ENCODE measurements at places on chromosomes 12 and 14.
A peak's percentile ranks its signal among the peaks of the same experiment; 100 is the strongest.

- DNase-seq: no peak
Observed at GRCh38 chr12:65891987-65892481, 67.8 kb downstream of the HMGA2 start.

DNA sequence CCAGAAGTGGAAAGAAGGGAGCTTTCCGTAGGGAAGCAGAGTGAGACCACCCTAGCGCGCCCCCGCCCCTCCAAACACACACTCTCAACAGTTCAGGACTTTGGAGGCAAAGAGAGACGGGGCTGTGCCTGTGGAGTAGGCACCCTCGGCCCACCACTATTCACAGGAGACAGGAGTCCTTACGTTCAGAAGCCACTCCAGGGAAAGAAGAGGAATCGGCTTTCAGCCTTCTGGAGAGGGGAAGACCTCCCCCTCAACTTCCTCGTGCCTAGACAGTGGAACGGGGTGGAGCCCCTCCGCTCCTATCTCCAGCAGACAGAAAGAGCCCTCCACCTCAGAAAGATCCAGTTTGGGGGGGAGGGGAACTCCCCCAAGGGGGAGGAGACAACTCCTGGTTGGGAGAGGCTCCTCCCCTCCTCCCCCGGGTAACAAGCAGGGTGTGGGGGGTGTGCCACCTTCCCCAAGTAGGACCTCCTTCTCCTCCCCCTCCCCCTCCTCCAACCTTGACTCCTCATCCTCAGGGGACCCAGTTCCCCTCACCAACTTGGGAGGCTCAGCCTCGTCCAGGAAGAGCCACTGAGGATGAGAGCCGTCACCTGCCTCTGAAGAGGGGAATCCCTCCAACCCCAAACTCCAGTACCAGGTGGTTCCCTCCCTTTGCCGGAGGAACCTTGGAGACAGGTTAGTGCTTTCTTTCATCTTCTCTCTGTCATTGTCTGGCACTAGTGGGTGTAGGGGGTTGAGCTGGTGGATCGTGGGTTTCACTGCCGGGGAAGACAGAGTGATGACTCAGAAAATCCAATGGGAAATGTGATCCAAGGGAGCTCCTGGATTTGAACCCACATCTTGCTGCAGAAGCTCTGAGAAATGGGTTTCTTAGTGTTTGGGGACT is 883 bp downstream of the FOXJ2 start:
- DNase-seq: peak; percentile 37

- DNase-seq: no peak
Observed at GRCh38 chr12:32322354-32322753, 77.0 kb upstream of the FGD4 start.

GRCh38 chr14:102769049-102769327 is 8.3 kb upstream of the TRAF3 start:
- no peak for DNase-seq

GRCh38 chr14:50920482-50921230 is 23.6 kb downstream of the PYGL start:
- DNase-seq: no peak

GRCh38 chr14:49297102-49297501 is 289.1 kb downstream of the RPS29 start:
- no peak for DNase-seq

DNA sequence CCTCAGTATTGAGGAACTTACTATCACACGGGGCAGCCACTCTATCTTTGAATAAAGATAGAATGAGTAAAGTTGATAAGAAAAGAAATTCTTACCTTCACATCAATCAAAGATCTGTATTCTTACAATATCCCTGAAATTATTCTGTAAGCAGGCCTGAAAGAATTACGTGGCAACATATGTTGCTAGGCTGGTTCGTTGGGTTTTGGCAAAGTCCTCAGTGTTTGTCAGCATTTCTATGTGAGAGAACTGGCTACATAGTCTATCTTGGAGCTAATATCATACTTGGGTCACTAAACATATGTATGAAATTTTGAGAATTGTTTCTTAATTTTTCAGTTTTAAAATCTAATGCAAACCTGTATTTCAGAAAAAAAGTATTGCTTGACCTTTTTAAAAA is 412.2 kb upstream of the GARIN6 start:
- DNase-seq: no peak

DNA sequence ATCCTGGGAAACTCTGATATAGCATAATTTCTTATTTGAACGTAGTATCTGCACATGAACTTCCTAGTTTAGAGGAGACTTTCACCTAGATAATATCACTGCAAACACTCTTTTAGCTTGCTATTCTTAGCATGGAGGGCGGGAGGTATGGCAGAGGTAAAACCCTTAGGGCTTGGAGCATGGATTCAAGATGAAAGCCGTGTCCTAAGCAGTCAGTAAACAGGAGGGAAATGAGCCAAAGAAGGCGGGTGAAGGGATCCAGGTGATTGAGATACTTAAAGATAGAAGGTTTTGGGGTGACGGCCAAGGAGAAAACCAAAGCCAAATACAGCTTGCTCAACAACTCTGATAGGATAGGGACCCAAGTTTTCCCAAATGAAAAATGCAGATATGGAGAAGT is 107.1 kb upstream of the BCAT1 start:
- no peak for DNase-seq

DNA sequence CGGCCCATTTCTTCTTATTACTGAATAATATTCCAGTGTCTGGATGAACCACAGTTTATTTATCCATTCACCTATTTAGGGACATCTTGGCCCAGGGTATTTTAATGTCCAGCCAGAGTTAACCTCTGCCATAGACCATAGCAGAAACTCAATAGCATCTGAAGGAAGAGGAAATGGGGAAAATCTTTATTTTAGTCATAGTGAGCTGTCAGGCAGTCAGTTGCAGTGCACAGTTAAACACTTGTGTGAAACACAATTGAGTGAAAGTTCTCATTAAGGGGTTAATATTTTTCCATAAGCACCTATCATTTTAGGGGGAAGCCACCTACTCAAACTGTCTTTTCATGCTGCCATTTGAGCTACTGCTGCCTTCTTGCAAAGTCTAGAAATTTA is 197.3 kb upstream of the PPFIA2 start:
- DNase-seq: no peak

DNA sequence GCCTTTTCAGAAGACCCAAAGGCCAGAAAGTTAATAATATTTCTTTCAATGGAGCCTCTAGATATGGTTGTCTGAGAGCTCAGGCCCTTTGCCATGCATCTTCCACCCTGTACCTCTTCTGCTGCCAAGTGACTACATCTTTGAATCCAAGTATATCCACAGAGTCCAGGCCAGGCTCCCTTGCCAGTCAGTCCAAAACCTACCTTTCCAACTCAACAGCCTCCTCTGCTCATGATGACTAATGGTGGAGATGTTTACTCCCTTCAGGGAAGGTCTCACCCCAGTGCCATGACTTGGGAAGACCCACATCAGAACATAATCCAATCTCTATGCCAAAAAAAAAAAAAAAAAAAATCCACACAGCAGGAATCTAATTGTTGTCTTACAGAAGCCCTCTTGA is 20.4 kb downstream of the TTC9 start:
- no peak for DNase-seq

GRCh38 chr12:11973396-11973795 is 97.3 kb upstream of the BCL2L14 start:
- no peak for DNase-seq

GRCh38 chr12:12278899-12279298 is 12.1 kb upstream of the LRP6 start:
- DNase-seq: no peak

GRCh38 chr12:105338966-105339365 is 8.5 kb downstream of the C12orf75 start:
- DNase-seq: no peak

DNA sequence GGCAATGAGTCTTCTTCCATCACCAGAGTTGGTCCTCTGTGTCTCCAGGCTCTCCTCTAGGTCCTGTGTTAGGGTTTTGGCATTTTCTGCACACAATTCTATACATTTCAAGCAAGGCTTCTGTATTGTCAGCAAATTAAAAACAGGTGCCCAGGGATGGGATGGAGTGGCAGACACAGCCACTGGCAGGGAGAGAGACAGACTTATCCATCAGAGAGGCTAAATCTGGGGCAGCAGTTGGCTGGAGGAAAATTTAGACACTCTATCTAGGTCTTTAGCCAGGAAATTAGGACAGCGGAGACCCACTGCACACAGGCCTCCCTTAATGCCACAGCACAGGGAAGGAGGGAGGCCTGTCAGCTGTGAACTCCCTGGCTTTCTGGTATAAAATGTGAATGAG is 20.2 kb downstream of the PLEKHD1 start:
- no peak for DNase-seq

DNA sequence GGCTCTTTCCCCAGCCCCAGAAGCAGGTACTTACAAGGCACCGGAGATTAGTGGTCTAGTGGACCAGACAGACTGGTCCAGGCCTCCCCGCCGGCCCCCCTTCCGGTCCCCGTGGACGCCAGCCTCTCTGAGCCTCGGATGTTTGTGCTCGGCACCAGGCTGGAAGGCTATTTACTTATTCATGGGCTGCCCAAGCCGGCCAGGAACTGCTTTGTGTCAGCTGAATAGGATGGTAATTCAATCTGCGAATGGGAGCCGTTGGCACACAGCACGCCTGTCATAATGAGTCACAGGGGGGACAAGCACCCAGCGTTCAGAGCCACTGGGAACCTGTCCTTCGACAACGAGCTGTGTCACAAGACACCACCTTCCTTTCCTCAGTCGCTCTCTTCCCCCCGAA is 82.3 kb downstream of the RIMBP2 start:
- no peak for DNase-seq

DNA sequence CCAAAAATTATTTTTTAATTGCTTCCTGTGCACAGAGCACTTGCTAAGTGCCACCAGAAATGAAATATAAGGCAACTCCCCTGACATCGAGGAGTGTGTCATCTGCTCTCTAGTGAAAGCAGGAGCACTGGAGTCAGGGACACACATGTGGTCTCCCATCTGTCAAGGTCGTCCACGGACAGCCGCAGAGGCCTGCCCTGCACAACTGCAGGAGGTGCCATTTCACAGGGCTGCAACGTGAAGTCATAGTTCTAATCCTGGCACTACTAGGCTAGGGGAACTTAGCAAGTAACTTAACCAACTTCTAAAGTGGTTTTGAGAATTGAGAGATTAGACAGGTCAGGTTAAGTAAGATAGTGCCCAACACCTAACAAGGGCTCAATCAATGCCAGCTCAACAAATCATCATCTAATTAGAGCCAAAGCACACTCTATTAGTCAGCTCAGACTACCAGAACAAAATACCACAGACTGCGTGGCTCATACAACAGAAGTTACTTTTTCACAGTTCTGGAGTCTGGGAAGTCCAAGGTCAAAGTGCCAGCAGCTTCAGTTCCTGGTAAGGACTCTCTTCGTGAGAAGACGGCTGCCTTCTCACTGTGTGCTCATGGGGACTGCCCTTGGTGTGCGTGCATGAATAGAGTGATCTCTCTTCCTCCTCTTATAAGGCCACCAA is 30.7 kb downstream of the FOXN3 start:
- no peak for DNase-seq

DNA sequence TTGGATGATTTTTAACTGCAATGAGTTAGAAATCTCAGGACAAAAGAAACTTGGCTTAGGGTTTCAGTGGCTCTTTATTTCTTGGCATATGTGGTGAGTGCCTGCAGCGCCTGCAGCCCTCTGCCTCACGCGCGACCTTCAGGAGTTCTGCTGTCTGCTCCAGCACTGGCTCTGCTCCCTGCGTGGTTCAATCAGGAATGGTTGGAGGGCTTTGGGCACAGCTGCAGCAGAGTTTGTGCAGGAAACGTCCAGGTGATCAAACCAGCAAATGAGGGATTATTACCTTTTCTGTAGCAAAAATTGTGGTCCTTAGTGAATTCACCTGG is 19.8 kb downstream of the PPM1H start:
- no peak for DNase-seq

DNA sequence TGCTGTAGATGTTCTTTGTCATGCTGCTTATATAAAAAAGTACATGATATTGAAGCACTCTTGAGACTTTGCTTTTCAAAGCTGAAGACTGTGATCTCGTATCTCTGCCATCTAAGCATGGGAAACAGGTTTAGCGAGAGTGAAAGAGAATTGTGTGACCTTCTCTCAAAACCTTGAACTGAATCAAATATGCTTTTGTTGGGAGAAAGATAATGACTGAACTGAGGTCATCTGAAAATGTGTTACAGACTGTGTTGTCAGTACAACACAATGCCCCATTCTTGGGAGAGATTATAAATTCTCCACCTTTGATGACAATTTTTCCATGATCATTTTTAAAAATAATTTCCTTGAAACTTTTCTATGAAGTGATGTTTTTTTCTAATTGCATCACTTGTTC is 272.1 kb upstream of the SEL1L start:
- DNase-seq: no peak

- DNase-seq: no peak
Observed at GRCh38 chr12:58671196-58671595, 249.1 kb downstream of the LRIG3 start.

DNA sequence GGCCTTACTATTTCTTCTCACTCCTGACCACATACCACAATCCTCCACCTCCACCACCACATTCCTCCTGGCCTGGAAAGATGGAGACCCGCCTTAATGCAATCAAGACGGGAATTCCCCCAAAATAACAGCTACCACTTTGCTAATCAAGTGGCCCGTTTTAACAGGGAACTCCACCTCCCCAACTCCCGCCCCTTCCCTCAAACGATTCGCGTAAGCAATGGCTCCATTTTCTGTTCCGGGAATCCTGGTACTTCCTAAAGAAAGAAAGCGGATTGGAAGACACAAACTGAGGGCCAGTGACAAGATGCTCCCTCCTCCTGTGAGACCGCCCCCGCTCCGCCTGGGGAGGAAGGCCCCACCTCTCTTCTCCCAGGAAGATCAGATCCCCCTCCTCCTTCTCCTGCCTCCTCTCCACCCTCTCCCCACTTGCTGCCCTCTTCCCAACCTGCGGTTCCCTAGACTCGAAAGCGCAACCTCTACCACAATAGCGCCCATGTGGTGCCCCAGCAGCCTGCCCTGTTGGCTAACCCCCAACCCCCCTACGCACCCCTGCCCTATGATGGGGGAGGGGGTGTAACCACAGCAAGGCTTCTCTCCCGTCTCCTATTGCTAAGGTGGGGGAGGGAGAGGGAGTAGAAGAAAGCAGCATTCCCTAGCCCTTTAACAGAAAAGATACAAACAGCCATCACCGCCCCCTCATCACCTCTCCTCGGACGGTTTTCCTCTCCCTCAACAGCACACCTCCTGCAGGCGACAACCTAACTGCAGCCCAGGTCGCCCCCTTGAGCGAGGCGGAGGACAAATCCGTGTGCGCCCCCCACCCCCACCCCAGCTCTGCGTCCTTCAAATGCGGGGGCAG is 777 bp downstream of the ARF3 start:
- no peak for DNase-seq

GRCh38 chr14:90562652-90563051 is 165.8 kb downstream of the CALM1 start:
- no peak for DNase-seq

- no peak for DNase-seq
Observed at GRCh38 chr14:90795744-90796143, 20.5 kb downstream of the TTC7B start.

All from GM12891 (cell line).